ENCODE measurements at places on chromosomes 12 and 14.

DNA sequence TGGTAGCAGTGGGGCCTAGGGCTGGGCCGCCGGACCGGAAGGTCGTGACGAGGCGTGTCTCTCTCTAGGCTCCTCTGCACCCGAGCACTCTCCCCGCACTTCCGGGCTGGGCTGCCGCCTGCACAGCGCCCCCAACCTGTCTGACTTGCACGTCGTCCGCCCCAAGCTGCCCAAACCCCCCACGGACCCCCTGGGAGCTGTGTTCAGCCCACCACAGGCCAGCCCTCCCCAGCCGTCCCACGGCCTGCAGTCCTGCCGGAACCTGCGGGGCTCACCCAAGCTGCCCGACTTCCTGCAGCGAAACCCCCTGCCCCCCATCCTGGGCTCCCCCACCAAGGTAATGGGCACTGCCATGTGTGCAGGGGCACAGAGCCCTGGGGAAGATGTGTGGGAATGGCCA lies 13.3 kb upstream of the PUS1 start:
- no peak for DNase-seq

GRCh38 chr12:45348311-45348710 lies 132.4 kb downstream of the ANO6 start:
- no peak for DNase-seq

- no peak for DNase-seq
These were observed 114.2 kb downstream of the DHRS2 start for GRCh38 chr14:23750357-23750756.

DNA sequence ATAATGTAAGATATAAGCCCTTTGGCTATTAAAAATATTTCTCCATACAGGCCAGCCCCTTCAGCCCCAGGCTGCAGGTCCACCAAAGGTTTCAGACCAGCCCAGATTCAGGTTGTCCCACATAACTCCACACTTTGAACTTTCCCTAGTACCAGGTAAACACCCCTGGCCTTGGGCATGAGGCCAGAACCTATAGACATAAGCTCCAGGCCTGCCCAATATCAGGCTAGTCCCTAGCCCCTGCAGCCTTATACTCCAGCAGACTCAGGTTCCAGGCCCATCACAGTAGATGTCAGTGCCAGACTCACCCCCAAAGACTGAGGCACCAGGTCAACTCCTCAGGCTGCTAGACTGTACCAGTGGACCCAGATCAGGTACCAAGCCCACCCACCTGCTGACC lies 178.5 kb upstream of the DAAM1 start:
- DNase-seq, result no peak

DNA sequence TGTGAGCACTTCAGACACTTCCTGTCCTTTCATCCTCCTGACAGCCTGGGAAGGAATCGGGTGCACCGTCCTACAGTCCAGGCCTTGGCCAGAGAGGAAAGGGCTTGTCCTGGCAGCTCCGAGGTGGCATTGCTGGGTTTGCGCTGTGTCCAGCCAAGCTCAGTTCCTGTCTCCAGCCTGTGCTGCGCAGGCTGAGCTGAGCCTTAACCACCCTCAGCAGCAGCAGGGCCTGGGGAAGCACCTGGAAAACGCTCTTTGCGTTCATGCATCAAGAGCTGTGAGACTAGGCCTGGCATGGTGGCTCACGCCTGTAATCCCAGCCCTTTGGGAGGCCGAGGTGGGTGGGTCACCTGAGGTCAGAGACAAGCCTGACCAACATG lies 33.7 kb upstream of the EML1 start:
- DNase-seq, result no peak

DNA sequence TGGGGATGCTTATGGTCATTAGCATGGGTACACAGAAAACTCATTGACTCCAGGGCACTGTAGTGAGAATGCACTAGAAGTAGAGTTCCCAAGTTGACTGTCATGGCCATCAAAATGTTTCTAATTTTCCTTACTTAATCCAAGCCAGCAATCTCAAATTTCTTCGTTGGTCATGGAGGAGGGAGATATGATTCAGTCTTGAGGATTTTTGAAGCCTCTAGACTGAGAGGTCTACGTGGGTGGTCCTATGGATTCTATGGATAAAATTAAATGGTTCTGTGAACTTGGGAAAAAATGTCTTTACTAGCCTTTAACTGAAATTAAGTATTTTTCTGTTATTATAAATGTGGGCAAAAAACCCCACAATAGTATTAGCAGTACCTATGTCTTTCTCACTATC lies 508.5 kb downstream of the FUT8 start:
- no peak for DNase-seq

Data from stimulated activated CD4-positive, alpha-beta T cell treated with anti-CD3 and anti-CD28 coated beads, TNF-alpha, amount 100 ng/mL, for 48 hours (primary cell).